Substantia nigra (tissue), 51 donors: ENCODE measurements at places on chromosomes 11 and 22.

GRCh38 chr11:30868626-30869081 lies 282.5 kb upstream of the MPPED2 start:
- no peak for DNase-seq

- no peak for DNase-seq
Observed at GRCh38 chr11:1869427-1870325, 16.8 kb downstream of the LSP1 start.

DNA sequence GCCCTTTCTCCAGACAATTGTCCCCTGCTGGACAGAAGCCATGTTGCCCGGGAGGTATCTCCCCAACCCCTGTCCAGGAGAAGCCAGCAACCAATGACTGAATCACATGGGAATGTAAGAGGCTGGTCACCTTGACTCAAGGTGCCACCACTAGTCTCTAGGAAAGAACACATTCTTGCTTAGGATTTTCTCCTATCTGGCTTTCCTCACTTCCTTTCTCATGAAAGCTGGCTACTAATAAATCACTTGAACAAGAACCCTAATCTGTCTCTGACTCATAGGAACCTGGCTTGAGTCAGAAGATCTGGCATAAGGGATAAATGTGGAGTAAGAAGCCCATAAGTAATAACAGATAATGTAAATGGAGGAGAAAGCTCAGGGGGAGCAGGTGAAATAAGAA lies 101.4 kb upstream of the C11orf87 start:
- no peak for DNase-seq

GRCh38 chr22:39689421-39689820 lies 118.9 kb downstream of the CACNA1I start:
- DNase-seq, result no peak

DNA sequence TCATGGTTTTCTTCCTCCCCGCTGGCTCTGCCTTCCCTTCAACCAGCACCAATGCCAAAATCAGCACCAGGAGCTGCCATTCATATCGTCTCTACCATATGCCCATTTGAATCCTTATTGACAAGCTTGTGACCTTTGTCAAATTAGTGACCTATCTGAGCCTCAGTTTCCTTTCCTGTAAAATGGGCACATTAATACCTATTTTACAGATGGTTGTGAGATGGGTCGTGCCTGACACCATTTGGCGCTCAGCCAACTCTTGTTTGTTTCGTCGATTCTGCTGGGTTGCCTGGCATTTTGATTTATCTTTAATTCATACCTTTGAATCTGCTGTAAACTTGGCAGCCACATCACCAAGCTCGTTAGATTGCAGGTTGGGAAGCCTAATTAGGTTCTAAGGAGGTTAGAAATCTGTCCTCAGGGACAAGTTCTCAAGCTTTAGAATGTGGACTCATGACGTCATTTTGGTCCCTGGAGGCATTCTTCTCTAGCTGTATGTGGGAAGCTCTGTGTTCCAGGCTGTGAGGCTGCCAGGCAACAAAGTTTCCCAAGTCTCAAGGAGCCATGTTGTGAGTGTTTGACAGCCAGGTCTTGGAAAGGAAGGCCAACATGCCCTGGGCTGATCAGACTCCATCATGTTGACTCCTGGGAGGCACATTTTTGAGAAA lies 61.0 kb downstream of the RPS6KA4 start:
- DNase-seq, result no peak

DNA sequence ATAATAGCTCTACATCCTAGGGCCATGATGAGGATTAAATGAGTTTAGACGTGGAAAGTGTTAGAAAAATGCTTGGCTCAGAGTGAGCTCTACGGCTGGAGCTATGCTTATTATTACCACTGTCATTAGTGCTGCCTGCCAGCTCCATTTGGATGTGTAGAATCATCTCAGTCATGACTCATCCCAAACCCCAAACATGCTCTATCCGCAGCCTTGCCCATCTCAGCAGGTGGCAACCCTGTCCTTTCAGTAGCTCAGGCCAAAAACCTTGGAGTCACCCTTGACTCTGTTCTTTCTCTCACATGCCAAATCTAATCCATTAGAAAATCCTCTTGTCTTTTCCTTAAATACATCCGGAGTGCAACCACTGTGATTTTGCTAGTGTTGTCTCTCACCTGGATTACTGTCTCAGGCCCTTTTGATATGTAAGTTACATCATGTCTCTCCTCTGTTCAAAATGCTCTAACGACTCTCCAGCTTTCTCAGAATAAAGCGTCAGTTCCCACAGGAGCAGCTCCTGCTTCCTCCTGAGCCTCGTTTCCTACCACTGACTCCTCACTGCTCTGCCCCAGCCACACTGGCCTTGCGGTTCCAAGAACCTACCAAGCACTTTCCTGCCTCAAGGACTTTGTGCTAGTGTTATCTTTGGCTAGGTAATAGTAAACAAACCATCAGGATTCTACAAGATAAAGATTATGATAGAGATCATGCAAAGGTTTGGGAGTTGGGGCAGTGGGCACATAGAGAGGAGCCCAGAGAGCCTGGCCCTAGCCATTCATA lies 10.5 kb upstream of the CHRM1 start:
- no peak for DNase-seq

DNA sequence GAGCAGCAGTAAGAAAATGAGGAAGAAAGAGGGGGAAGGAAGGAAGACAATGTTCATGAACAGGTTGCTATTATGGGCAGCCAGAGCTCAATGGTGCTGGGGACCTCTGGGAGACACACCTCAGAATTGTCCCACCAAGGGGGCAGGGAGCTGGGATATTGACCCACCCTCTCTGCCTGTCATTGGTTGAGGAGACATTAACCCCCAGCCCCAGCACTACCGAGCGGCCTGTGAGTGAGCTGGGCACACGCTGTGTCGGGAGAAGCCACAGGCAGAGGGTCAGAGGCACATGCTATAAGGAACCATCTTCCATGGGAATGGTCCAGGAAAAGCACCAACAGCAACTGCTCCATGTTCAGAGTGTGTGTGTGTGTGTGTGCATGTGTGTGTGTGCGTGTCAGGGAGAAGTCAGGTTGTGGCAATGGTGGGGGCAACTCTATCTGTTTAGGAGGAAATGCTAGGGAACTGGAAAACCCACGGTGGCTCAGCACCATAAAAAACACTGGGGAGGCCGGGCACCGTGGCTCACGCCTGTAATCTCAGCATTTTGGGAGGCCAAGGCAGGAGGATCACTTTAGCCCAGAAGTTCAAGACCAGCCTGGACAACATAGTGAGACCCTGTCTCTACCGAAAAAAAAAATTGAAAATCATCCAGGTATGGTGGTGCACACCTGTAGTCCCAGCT lies 49.2 kb downstream of the CD6 start:
- no peak for DNase-seq

DNA sequence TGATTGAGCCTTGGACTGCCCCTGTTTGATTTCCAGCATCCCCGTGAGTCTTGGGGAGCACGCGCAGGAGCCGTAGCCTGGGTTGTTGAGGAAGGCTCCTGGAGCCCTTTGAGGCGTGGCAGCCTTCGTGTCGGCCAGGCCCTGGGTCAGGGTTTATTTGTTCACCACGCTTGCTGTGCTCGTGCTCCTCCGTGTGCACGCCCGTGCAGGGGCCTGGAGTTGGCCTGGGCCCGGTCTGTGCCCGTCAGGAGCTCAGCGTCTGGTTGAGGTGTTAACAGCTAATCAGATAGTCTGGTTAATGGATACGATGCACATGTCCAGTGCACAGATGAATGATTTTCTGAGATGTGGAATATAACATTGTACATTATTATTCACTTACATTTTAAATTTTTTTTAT lies 8.0 kb downstream of the IGHMBP2 start:
- DNase-seq, result no peak

DNA sequence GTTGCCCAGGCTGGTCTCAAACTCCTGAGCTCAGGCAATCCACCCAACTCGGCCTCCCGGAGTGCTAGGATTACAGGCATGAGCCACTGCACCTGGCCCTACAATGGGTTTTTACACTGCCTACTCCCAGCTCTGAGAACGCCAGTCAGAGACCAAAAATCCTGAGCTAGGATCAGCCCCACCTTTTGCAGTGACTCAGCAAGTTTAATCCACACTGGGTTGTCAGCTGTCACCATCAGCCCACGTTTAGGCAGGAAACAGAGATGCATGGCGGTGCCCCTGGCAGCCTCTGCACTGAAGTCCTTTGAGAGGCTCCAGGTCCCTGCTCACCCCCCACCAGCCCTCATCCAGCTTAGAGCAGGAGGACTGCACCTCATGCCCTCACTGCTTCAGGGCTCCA lies 117.6 kb downstream of the ARHGAP8 start:
- DNase-seq, result no peak

GRCh38 chr11:60155931-60156330 lies 27.0 kb downstream of the MS4A6A start:
- DNase-seq, result no peak

DNA sequence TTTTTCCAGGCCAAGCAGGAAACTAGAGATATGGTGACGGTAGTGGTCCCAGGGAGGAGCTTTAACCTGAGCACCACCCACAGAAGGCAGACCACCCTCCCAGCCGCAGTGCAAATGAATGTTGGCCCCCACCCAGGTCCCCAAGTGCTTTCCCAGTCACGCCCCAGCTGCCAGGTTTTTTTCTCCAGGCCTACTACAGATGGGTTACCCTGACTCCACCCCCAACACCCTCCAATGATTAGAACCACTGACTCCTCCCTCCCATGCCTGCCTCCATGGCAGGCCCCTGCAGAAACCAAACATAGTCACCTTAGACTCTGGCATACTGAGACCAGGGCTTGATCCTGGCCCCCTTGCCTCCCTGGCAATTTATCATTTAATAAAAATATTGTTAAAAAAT lies 58.7 kb upstream of the CHST1 start:
- DNase-seq, result no peak

GRCh38 chr11:46210133-46210636 lies 67.3 kb upstream of the CREB3L1 start:
- no peak for DNase-seq
